HT-29 (cell line): ENCODE measurements at places on chromosomes 6 and 20. TPM values are rescaled to one million over a fixed set of nuclear protein-coding genes. Genes with fewer than 3 reads are reported as not detected.

Gene MAS1
- not detected in 2 replicates for total RNA-seq

Gene NOL4L
- 41.8 and 42.9 TPM in 2 replicates for total RNA-seq

Gene ISM1
- total RNA-seq, result not detected in 2 replicates

Gene OR2H1
- total RNA-seq, result not detected in 2 replicates

Gene EPHA7
- total RNA-seq, result not detected in 2 replicates

Gene FAM83C
- 0.37 and 0.81 TPM in 2 replicates for total RNA-seq

Gene EBF4
- 0.03 and 0.23 TPM in 2 replicates for total RNA-seq

Gene DCBLD1
- 18.8 and 24.4 TPM in 2 replicates for total RNA-seq

Gene FUT9
- total RNA-seq, result not detected in 2 replicates

Gene LAMP5
- total RNA-seq, result not detected in 2 replicates

Gene NRSN1
- total RNA-seq, result not detected in 2 replicates

Gene HTR1E
- not detected in 2 replicates for total RNA-seq

- no peak for DNase-seq
Observed at GRCh38 chr6:95543798-95544197, 33.5 kb upstream of the MANEA start.

GRCh38 chr6:143037470-143037869, 23.2 kb upstream of the AIG1 start:
- DNase-seq, result no peak

DNA sequence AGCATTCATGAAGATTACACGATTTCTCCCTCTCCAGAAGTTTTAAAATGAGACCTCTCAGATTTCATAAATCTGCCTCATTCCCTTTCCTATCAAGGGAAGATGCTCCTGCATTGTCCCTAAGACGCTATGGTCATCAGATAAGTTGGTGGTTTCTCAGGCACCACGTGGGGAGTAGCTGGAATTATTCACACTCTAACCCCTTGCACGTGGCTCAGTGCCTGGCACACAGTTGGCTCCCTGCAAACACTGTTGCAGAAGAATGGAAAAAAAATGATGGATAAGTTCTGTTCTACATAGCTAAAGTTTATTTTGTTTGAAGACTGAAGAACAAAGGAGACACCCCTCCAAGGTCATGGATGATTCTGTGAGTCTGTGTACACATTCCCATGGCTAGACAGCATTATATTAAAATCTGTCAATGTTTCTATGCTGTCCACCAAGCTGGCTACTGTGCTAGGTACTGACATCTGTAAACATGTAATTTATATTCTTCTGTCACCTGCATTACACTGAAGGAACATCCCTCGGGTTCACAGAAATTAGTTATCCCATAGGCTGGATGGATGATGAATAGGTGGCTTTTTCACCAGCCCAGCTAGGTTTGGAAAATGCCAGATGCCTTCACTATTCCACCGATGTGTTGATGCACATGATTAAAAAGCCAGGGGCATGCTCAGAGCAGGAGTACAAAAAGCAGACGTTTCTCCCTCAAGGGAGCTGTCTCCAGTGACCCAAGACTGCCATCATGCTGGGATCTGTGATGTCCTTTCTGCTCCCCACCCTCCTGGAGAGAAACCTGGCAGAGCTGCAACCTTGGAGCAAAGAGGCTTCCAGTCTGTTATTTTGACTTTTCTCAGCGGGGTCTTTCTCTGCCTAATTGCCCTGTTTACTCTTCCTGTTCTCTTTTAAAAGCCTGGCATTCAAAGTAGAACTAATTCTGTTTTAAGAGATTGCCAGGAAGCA, 610.5 kb downstream of the UTRN start:
- no peak for DNase-seq

- DNase-seq, result no peak
Observed at GRCh38 chr20:48401359-48401758, 426.4 kb downstream of the PREX1 start.

DNA sequence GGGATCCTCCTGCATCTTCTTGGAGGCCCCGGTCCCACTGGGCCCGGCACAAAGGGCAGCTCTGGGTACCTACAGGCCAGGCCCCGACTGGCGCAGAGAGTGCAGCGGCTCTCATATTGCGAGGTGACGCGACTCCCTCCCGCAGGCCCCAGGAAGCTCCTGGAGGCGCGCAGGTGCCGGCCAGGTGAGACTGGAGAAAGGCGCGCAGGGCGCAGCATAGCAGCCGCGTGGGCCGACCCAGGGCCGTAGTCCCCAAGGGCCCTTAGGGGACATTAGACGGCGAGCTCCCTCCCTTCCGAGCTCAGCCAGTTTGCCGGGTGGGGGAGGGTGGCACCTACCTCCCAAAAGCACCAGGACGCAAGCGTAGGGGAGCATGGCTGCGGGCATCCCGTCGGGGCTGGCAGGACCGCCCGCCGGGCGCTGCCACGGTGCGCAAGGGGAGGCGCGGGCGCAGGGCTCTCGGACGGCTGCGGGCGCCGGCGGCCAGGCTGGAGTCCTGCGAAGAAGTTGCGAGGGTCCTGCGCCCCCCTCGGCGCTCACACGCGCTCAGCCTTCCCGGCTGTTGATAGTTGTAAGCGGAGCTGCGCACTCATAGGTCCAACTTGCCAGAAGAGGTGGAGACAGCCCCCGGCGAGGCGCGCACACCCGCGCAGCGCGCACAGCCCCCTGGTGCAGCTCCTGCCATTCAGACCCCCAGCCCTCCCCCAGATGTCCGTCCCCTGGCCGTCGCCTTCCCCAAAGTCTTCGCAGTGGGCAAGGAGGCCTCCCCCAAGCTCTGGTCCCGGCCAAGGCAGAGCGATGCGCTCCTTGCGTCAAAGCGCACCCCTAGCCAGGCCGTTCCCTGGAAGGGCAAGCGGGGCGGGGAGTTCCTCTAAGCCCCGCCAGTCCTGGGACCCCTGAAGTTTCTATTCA, 622 bp downstream of the APCDD1L start:
- no peak for DNase-seq

GRCh38 chr6:37804586-37804985, 14.9 kb upstream of the ZFAND3 start:
- DNase-seq, result no peak

- no peak for DNase-seq
Observed at GRCh38 chr6:96499781-96500180, 21.8 kb upstream of the UFL1 start.

DNA sequence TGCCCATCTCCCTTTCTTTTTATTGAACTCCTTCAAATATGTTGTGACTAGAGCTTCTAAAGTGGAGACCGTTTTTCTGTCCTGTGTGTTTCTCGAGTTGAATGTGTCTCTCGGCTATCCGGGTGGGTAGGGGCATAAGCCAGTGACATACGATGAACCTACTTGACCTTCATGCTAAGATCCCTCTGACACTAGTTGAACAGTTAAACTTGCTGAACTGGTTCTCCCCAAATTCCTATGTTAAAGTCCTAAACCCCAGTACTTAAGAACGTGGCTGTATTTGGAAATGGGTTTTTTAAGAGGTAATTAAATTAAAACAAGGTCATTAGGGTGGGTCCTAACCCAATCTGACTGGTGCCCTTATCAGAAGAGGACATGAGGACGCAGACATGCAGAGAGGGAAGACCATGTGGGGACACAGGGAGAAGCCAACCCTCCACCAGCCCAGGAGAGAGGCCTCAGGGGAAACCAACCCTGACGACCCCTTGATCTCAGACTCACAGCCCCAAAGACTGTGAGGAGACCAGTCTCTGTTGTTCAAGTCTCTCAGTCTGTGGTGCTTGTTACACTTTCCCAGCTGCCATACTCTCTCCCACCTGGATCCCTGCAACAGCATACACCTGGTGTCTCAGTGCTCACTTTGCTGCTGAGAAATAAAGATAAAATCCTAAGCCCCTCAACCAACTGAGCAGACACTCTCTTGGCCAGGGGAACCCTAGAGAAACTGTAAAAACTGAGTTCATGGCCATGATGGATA, 208.4 kb downstream of the MYLK4 start:
- peak; percentile 9 for DNase-seq

- no peak for DNase-seq
Observed at GRCh38 chr20:48618631-48619030, 209.2 kb downstream of the PREX1 start.

DNA sequence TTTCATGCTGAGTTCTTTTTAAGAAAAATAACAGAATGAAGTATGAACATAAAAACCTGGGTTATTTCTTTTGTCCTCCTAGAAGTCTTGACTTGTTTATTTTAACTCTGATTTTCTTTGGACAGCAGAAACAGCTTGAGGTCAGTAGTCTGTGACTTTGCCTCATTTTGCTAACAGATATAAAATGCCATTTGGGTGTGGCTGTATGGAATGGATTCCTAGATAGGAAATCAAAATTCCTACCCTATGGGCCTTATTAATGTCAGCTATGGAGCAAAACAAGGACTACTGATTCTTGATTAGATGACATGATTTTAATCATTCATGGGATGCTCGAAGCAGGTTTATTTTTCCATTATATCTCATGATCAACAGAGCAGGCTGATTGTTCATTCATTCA, 46.8 kb upstream of the TENT5A start:
- DNase-seq, result no peak

DNA sequence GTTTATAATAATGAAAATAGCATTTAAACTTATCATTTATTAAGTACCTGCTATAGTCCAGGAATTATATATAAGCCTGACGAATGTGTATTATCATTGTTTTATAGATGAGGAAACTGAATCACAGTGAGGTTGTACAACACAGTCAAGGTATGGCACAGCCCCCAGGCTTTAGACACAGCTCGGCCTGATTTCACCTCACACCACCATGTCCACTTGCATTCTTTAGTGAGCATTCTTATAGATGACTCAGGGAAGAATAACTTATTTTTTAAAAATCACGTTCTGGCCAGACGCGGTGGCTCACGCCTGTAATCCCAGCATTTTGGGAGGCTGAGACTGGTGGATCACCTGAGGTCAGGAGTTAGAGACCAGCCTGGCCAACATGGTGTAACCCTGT, 289.0 kb downstream of the SYNE1 start:
- no peak for DNase-seq

DNA sequence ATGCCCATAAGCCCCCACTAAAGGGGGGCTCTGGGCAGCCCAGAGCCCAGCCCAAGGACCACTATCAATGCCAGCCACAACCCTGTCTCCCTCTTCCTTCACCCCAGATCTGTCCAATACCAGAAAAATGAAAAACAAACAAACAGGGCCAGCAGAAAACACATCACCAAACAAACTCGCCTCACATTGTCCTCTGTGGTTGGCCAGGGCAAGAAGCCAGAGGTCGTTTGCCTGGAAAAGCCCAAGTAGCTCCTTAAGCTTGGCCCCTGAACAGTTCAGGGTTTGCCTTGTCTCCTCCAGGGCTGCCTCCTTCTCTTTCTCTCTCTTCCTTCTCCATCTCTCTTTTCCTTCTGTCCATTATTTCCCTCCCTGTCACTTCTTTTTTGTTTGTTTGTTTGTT, 10.1 kb upstream of the SCUBE3 start:
- no peak for DNase-seq

- no peak for DNase-seq
Observed at GRCh38 chr20:43442282-43442880, 15.3 kb upstream of the SRSF6 start.

- DNase-seq, result no peak
Observed at GRCh38 chr6:148713921-148714320, 32.9 kb upstream of the UST start.

DNA sequence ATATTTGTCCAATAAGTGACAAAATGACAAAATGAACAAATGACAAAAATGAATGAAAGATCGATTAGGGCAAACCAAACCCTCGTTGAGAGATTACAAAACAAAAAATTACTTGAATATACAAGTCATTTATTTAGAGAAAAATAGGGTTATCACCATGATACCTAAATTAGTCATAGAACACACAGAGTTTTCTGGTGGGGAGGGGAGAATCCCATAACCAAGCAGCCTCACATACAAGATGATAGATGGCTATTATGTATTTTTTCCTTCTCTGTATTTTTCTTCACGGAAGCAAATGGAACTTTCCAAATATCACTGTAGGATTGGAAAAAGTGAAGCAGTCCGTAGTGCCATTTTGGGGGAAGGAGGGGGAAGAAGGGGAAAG, 28.5 kb upstream of the BMP6 start:
- no peak for DNase-seq

- DNase-seq, result no peak
Observed at GRCh38 chr6:165481921-165482320, 172.5 kb upstream of the C6orf118 start.

DNA sequence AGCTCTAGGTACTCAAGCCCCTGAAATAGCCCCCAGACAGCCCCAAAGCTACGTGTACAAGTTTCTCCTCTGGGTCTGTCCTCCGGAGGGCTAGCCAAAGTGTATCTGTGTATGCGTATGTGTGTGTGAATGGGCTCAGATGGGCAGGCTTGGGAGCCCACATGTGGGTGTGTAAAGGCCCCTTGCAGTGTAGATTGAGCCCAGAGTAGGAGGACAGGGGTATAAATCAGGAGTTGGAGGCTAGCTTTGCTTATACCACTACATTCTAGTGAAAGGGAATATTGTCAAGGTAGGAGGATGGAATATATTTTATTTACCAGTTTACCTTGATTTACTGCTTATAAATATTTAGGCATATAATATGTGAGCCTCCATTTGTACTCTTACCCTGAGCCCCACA, 9.0 kb upstream of the MAP3K7 start:
- DNase-seq, result no peak

- no peak for DNase-seq
Observed at GRCh38 chr20:3195590-3196237, 8.8 kb downstream of the DDRGK1 start.

GRCh38 chr6:152329638-152330448, 307.3 kb downstream of the SYNE1 start:
- no peak for DNase-seq

GRCh38 chr6:129661536-129662405, 48.2 kb downstream of the ARHGAP18 start:
- DNase-seq, result no peak

DNA sequence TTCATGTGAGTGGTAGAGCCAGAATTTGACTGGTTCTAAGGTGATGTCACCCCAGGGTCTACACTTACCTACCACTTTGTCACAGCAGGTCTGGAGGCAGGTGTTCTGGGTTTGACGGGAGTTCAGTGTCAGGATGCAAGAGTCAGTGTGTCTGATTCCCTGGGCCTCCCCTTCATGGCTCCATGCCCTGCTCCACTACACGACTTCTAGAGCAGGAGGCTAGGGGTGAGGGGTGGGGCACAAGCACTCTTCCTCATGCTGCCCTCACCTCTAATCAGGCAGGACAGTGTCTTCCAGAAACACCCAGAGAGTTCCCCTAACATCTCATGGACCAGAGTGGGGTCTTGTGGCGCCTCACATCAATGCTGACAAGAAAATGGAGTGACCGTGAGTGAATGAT, 118.2 kb downstream of the CDC5L start:
- DNase-seq, result no peak

DNA sequence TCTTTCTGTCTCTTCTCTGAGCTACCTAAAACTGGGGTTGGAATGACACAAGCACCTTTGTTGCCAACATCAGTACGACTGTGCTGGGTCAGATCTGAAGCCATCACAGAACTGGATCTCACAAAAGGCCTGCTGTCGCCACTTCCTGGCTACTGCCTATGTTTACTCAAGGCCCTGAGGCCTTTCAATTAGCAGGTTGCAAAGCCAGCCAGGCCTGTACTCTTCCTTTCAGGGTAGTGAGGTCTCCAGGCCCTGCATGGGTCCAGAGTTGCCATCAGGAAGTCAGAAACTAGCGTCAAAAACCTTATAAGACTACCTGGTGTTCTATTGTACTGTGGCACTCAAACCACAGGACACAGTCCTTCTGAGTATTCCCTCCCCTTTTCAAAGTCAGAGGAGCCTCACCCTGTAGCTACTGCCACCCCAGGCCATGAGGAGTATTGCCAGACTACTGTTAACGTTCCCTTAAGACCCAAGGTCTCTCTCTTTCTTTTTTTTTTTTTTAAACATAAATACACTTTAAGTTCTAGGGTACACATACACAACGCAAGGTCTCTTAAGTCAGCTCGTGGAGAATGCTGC, 937.4 kb upstream of the GJE1 start:
- DNase-seq, result peak; percentile 11
